ENCODE measurements at places on chromosomes 12 and 14. TPM values are rescaled to one million over a fixed set of nuclear protein-coding genes. Genes with fewer than 3 reads are reported as not detected.

DNA sequence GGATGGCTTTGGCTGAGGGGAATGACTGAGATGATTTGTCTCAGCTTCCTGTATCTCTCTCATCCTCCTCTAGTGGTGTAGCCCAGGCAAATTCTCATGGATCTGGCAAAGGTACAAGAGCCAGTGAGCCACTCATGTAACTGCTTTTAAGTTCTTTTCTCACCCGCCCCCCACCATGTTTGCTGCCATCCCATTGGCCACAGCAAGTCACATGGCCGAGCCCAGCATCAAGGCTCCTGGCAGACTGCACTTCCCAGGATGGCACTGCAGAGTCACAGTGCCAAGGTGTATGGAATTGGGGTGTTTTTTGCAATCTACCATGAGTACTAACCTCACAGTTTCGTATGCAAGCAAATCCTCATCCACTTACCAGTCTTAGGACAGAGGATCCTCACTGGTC, 50.9 kb downstream of the CHST11 start:
- H3K27ac ChIP-seq = no peak overlapping the region
- H3K36me3 ChIP-seq = no peaks in the 10 kb centered on the region
- H3K27me3 ChIP-seq = no peaks in the 10 kb centered on the region
- no peak for DNase-seq

GRCh38 chr12:4813741-4814140, 93.5 kb downstream of the GALNT8 start:
- H3K27me3 ChIP-seq = peaks cover 21% of the 10 kb centered on the region
- no peaks in the 10 kb centered on the region for H3K36me3 ChIP-seq
- no peak overlapping the region for H3K27ac ChIP-seq
- H3K4me1 ChIP-seq = no peaks in the 10 kb centered on the region

Gene EFS
- 0.23 TPM for total RNA-seq

Gene PRR4
- total RNA-seq = 9.3 TPM

Gene CISTR
- total RNA-seq = not detected

DNA sequence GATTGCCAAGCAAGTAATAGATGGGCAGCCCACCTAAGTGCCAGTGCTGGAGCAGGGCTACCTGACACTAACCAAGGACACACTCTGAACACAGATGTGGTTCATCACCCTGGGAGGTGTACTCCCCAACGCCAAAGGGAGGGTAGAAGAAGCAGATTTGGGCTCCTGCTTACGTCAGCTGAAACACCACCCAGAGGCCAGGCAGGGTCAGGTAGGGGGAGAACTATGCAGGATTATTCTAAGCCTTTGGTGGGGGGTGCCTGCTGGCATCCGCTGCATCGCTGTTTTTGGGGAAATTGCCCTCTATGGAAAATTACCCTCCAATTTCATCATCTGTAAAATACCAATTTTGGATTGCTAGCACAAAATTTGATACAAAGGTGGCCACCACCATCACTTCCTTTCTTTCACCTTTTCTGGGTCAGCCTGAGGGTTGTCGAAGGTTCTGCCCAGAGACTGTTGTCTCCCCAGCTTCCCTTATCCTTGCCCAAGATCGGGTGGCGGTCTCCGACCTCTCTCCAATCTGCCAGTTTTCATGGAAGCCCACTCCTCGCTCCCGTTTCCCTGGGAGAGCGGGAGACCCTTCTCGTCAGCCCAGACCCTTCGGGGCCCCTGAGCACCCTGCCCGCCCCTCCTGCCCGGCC, 535 bp downstream of the BIN2 start:
- H3K27me3 ChIP-seq = no peaks in the 10 kb centered on the region
- no peak for DNase-seq
- peaks cover 16% of the 10 kb centered on the region for H3K4me1 ChIP-seq
- H3K36me3 ChIP-seq = no peaks in the 10 kb centered on the region
